ENCODE measurements at places on chromosomes 2 and 18. TPM values are rescaled to one million over a fixed set of nuclear protein-coding genes. Genes with fewer than 3 reads are reported as not detected.
A peak's percentile ranks its signal among the peaks of the same experiment; 100 is the strongest.

DNA sequence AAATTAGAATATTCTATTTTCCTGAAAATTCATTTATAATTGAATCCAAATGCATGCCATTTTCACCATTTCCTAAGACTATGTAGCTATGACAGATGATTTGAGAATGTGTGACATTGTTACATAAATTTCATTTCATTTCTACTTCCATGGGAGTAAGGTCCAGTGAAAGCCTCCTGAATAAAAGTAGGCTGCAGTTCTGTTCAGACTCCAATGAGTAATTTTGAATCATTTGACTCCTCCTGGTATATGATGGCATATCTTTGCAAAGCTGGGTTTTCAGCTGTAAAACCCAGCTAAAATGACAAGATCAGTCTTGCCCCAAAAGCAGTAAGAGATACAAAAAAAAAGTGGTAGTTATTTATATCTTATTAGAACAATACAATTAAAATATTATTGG lies 101.0 kb upstream of the DNAJC10 start:
- H3K27ac ChIP-seq: no peak overlapping the region
- no peak overlapping the region for H3K4me3 ChIP-seq
- no peaks in the 10 kb centered on the region for H3K36me3 ChIP-seq
- H3K27me3 ChIP-seq: no peaks in the 10 kb centered on the region
- DNase-seq: no peak
- peaks cover 24% of the 10 kb centered on the region for H3K4me1 ChIP-seq

GRCh38 chr2:218260742-218261422 lies at the start of gene GPBAR1:
Gene GPBAR1, plus strand, starts transcription at chr2:218261015. Its CDS starts 1,710 bp downstream, at chr2:218262725.
- H3K36me3 ChIP-seq: peaks cover 12% of the 10 kb centered on the region
- H3K27me3 ChIP-seq: no peaks in the 10 kb centered on the region
- H3K27ac ChIP-seq: no peak within 1 kb of the TSS
- DNase-seq: peak; percentile 41
- H3K4me3 ChIP-seq: no peak within 1 kb of the TSS
- peaks cover 52% of the 10 kb centered on the region for H3K4me1 ChIP-seq

GRCh38 chr2:28543316-28544035 lies 47.6 kb downstream of the PLB1 start:
- no peaks in the 10 kb centered on the region for H3K36me3 ChIP-seq
- H3K4me3 ChIP-seq: no peak overlapping the region
- no peak for DNase-seq
- H3K27me3 ChIP-seq: peaks cover 20% of the 10 kb centered on the region

- no peak for DNase-seq
- H3K36me3 ChIP-seq: no peaks in the 10 kb centered on the region
Measured at GRCh38 chr2:65204461-65205210, 23.0 kb upstream of the ACTR2 start.

- no peaks in the 10 kb centered on the region for H3K36me3 ChIP-seq
- H3K4me1 ChIP-seq: no peaks in the 10 kb centered on the region
- no peaks in the 10 kb centered on the region for H3K27me3 ChIP-seq
- DNase-seq: no peak
Measured at GRCh38 chr2:107325981-107326786, 440.2 kb upstream of the ST6GAL2 start.

- H3K36me3 ChIP-seq: no peaks in the 10 kb centered on the region
- DNase-seq: no peak
- no peak overlapping the region for H3K27ac ChIP-seq
- no peak overlapping the region for H3K4me3 ChIP-seq
- no peaks in the 10 kb centered on the region for H3K4me1 ChIP-seq
Measured at GRCh38 chr2:188897096-188897495, 77.1 kb upstream of the COL3A1 start.

DNA sequence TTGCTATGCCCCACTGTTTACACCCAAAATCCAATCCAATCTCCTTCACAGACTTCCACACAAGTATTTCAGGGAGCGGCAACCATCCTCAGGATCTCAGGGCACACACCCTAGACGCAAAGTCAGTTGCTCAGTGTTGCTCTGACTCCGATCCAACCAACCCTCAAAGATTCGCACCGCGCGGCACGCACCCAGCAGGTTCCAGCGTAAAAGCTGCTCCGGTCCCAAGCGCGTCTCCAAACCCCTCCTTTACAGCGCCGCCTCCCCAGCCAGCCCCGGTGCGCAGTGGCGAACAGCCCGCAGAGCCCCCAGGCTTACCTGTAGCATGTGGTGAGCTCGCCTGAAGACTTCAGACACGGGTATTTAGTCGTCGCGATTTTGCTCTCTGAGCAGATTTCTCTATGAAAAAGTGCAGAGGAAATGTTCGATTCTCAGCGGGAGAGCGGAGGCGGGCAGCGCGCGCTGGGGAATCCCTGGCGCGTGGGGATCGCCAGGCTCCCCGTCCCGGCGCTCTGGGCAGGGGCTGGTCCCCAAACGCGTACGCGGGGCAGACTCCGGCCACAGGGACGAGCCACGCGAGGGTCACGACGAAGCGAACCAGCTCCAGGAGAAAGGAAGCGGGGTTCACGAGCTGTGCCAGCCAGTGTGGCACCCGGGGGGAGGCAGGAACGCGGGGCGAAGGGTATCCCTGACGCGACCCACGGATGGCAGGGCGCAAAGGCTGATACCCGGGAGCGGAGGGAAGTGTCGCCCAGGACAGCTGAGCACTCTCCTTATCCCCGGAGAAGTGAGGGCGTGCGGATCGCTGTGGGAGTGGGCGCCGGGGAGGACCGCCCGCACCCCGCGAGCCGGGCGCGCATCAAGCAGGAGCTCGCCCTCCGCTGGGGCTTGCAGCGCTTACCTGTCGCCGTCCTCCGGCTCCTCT lies 650 bp downstream of the CCBE1 start:
- no peaks in the 10 kb centered on the region for H3K36me3 ChIP-seq
- no peak overlapping the region for H3K27ac ChIP-seq
- no peak overlapping the region for H3K4me3 ChIP-seq
- peaks cover 3% of the 10 kb centered on the region for H3K27me3 ChIP-seq
- no peaks in the 10 kb centered on the region for H3K4me1 ChIP-seq

- H3K4me1 ChIP-seq: peaks cover 26% of the 10 kb centered on the region
- peaks cover 24% of the 10 kb centered on the region for H3K36me3 ChIP-seq
- no peak overlapping the region for H3K4me3 ChIP-seq
- DNase-seq: no peak
Measured at GRCh38 chr2:215998636-215999035, 14.7 kb downstream of the MREG start.

DNA sequence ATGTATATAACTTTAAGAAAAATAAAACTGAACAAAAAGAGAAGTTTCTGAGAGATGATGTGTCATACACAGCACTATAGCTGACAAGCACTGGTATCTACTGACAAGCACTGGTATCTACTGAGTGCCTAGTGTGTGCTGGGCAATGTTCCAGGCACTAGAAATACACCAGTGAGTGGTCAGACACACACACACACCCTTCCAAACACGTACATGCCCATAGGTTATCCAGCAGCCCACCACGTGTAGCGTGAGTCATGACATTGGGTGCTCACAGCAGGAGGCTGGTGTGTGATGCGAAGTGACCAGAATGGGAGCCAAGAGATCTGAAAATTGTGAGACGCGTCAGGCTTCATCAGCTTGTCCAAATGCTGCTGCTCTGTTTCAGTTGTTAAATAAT lies 12.2 kb upstream of the GNAL start:
- no peaks in the 10 kb centered on the region for H3K4me1 ChIP-seq
- no peak for DNase-seq
- no peaks in the 10 kb centered on the region for H3K36me3 ChIP-seq
- no peaks in the 10 kb centered on the region for H3K27me3 ChIP-seq

- no peak overlapping the region for H3K4me3 ChIP-seq
- H3K27ac ChIP-seq: no peak overlapping the region
- H3K27me3 ChIP-seq: no peaks in the 10 kb centered on the region
- no peak for DNase-seq
- H3K36me3 ChIP-seq: no peaks in the 10 kb centered on the region
Measured at GRCh38 chr18:11237066-11237465, 87.7 kb upstream of the PIEZO2 start.

DNA sequence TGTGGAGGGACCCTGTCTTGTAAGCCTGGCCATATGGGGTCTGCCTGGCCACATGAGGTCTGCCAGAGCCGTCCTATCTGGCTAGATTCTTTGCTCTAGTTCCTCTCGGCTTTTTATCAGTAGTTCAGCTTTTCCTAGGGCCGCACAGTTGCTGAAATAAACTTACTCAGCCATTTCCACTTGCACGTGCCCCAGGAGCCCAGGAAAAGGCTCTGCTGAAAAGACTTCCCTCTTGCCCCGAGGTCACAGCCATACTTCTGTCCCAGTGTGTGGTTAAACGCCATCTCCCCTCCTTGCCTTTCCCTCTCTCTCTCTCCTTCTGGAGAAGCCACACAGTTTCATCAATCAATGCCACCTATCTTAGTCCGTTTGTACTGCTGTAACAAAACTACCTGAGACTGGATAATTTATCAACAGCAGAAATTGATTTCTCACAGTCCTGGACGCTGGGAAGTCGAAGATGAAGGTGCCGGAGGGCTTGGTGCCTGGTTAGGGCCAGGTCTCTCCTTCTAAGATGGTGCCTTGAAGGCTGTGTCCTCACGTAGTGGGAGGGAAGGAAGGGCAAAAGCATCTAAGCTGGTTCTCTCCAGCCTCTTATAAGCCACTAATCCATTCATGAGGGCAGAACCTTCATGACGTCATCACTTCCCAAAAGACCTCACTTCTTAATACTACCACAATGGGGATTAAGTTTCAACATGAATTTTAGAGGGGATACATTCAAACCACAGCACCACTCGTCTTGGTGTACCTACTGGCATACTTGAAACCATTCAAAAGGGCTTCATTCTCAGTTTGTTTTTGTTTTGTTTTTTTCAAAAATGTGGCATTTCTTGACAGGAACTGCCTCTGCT lies 11.2 kb upstream of the GALM start:
- peaks cover 40% of the 10 kb centered on the region for H3K4me1 ChIP-seq
- no peaks in the 10 kb centered on the region for H3K36me3 ChIP-seq
- H3K4me3 ChIP-seq: peak overlapping the region; percentile 67
- H3K27me3 ChIP-seq: no peaks in the 10 kb centered on the region
- H3K27ac ChIP-seq: peak overlapping the region; percentile 42
- no peak for DNase-seq

GRCh38 chr2:242011991-242012764 lies 142.6 kb downstream of the RTP5 start:
- DNase-seq: no peak
- no peak overlapping the region for H3K4me3 ChIP-seq

- H3K27me3 ChIP-seq: peaks cover 36% of the 10 kb centered on the region
- no peak overlapping the region for H3K4me3 ChIP-seq
- DNase-seq: no peak
- H3K36me3 ChIP-seq: no peaks in the 10 kb centered on the region
- no peak overlapping the region for H3K27ac ChIP-seq
- H3K4me1 ChIP-seq: no peaks in the 10 kb centered on the region
Measured at GRCh38 chr2:128638341-128639119, 319.9 kb upstream of the HS6ST1 start.

DNA sequence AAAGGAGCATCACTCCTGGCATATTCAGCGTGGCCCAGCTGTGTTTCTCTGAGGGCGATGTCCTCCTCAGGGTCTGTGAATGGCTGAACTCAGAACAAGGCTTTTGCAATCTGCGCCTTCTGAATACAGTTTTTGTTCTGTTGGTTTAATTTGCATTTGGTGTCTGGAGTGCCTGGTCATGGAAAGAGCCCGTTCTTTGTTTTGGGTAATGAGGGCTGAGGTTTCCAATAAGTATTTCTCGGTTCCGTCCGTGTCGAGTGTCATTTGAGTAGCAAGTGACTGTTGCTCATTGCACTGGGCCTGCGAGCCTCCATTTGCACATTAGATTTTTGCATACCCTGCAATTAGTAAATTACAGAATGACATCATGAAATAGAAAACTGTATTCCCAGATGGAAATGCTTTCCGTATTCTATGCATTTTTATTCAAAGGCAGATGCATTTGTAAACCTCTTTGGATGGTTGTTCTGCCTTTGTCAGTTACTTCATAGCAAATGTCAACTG lies 57.3 kb downstream of the NEDD4L start:
- no peak for DNase-seq
- H3K27ac ChIP-seq: no peak overlapping the region
- no peaks in the 10 kb centered on the region for H3K36me3 ChIP-seq
- peaks cover 56% of the 10 kb centered on the region for H3K4me1 ChIP-seq
- no peaks in the 10 kb centered on the region for H3K27me3 ChIP-seq
- no peak overlapping the region for H3K4me3 ChIP-seq

GRCh38 chr2:169260246-169260645 lies 102.1 kb downstream of the LRP2 start:
- H3K36me3 ChIP-seq: no peaks in the 10 kb centered on the region
- no peak overlapping the region for H3K27ac ChIP-seq
- no peak overlapping the region for H3K4me3 ChIP-seq
- peaks cover 4% of the 10 kb centered on the region for H3K27me3 ChIP-seq
- no peaks in the 10 kb centered on the region for H3K4me1 ChIP-seq

DNA sequence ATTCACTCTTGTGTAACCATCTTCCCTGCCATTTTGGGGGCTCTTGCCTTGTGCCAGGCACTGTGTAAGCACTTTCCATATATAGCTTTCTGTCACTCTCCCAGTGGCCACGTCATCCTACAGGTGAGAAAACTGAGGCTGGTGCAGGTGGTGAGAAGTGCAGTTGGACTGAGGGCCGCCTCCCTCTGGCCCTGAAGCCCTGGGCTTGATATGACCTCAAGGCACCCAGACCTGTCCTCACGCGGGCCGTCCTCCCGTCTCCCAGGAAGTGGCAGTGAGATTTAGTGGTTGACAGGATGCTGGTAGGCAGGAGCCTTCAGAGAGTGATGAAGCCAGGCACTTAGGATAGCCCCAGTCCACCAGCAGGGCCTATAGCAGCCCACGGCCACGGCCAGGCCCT lies 30.5 kb downstream of the MAL start:
- DNase-seq: no peak
- H3K4me1 ChIP-seq: peaks cover 62% of the 10 kb centered on the region
- no peaks in the 10 kb centered on the region for H3K36me3 ChIP-seq
- H3K4me3 ChIP-seq: peak overlapping the region; percentile 61
- H3K27me3 ChIP-seq: peaks cover 10% of the 10 kb centered on the region
- H3K27ac ChIP-seq: no peak overlapping the region

GRCh38 chr2:194946826-194947225 lies 710.2 kb upstream of the SLC39A10 start:
- no peak for DNase-seq
- H3K4me3 ChIP-seq: no peak overlapping the region
- H3K27me3 ChIP-seq: no peaks in the 10 kb centered on the region
- no peaks in the 10 kb centered on the region for H3K4me1 ChIP-seq
- H3K36me3 ChIP-seq: no peaks in the 10 kb centered on the region

- H3K36me3 ChIP-seq: no peaks in the 10 kb centered on the region
- H3K4me1 ChIP-seq: no peaks in the 10 kb centered on the region
- peaks cover 38% of the 10 kb centered on the region for H3K27me3 ChIP-seq
Measured at GRCh38 chr2:231597014-231597611, 4.4 kb downstream of the TEX44 start.

- no peak for DNase-seq
- H3K4me3 ChIP-seq: no peak overlapping the region
- no peaks in the 10 kb centered on the region for H3K27me3 ChIP-seq
- no peak overlapping the region for H3K27ac ChIP-seq
Measured at GRCh38 chr2:165287094-165287778, 48.0 kb downstream of the SCN2A start.

ZAP70 gene
- total RNA-seq: 0.51 TPM

ANKRD36 gene
- 6.1 TPM for total RNA-seq

GPR39 gene
- total RNA-seq: 0.51 TPM

TTR gene
- total RNA-seq: 42.2 TPM

IL36G gene
- not detected for total RNA-seq

PARD6G gene
- 7.4 TPM for total RNA-seq

SERPINB10 gene
- total RNA-seq: not detected

TUBA4B gene
- 0.29 TPM for total RNA-seq

POTEF gene
- 1.9 TPM for total RNA-seq

ABHD1 gene
- 0.04 TPM for total RNA-seq

NOL4 gene
- total RNA-seq: 1.8 TPM
